ENCODE measurements at places on chromosomes 5 and 9.

DNA sequence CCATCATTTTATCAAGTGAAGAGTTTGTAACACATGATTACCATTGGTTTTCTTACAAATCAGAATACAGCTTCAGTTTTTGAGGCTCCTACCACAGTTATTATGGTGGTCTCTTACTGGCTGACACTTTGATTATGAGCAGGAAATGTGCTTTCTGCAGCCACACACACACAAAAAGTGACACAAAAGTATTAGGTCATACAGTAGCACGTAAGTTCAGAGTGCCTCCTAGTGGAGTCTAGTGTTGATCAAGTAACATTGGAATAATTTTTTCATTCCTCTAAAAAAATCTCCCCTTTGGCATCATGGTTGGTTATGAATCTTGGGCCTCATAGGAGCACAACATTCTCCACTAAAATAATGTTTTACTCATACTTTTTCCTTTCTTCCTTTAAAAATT is 37.6 kb downstream of the PAM start:
- no peak for DNase-seq

DNA sequence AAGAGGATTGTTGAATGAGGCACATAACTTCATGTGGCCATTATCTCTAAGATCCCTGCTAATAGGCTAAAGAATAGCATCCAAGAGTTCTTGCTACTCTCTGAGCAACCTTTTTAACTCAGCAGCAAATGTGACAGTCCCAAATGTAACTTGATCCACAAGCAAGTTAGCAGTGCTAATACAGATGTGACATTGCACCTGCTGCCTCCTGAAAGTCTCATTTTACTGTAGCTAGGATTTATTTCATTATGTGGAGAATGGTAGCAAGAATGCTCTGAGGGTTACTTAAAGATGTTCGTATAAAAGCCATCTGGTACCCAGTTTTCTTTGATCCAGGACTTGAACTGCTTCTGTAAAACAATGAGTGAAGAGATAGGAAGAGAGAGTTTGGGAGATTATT is 45.8 kb downstream of the CDH10 start:
- DNase-seq: no peak

GRCh38 chr5:83608122-83608521 is 112.5 kb downstream of the HAPLN1 start:
- DNase-seq: peak; percentile 16

GRCh38 chr5:147306351-147306750 is 71.5 kb downstream of the STK32A start:
- DNase-seq: no peak

DNA sequence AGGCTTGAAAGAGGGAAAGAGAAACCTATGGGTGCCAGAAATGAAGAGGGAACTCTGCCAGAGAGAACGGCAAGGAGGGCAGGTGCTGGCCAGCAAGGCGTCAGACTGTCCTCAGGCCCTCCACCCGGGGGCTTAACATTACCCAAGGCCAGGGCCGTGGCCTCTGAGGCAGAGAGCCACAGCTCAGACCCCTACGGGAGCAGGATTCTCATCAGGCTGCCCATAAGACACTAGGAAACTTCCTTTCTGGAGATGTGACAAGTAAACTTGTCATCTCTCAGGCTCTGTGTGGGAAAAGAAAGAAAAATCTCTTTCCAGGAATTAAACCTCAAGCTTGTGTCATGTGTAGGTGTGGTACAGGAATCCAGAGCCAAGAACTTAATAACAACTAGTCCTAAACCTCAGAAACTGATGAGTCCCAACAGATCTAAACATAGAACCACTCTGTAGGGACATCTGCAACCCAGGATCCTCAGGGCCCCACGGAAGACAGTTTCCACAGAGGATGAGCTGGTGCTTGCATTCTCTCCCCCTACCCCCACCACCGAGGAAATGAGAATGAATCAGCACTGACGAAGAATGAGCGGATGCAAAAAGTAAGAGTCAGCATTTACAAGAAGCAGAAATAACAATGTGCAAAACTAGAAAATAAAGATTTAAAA is 74.3 kb downstream of the DCP2 start:
- no peak for DNase-seq

DNA sequence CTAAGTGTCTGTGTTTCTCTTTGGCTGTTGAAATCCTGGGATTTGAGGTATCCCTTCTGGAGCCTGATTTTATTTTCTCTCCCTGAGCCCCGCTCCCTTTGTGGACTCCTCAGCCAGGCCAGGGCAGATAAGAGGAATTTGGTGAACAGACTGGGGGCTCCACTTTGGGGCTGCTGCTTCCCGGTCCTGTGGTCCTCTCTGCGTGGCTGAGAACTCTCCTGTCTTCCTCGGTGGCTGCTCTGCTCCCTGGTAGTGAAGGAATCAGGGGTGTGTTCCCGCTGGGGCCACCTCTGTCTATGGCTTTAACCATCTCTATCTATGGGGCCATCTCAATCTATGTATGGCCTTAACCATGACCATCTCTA is 71.7 kb upstream of the SH3PXD2B start:
- no peak for DNase-seq

DNA sequence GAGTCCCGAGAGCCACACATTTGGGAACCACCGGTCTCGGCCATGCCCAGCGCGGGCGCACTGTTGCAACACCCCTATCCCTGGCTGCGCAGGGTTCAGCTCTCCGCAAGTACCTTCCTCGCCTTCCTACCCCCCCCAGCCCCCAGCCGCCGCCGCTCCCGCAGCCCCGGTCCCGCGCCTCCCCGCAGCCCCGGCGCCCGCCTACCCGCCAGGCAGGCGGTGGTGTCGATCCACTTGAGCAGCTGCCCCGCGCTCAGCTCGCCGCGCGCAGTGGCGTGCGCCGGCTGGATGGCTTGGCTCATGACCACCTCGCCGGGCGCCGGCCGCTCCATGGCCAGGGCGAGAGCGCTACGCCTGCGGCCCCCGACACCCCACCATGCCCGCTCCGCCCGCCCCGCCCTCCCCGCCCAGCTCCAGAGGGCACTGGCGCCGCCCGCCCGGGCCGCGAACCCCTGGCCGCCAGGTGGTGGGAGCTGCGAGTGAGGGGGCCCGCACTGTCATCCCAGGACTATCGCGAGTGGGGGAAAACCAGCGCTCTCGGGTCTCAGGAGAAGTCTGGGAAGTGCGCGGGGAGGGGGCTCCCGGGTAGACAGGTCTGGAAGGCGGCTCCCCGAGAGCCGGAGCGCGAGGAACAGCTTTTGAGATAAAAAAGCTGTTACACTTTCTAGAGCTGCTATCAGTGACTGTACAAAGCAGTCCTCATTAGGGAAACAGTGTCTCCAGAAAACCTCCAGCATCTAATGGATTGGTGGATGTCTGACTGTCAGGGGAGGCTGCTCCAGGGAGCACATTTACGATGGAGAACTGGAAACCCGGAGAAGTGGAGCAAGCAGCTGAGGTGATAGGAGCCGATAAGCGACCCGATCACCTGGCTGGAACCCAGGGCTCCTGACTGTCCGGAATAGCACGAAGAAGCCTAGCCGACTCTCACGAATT is at the start of gene ACOT12:
ACOT12 (minus strand) TSS at position 352 of the 936 bp plus-strand sequence; CDS start at position 332, 20 bp downstream.
- no peak for DNase-seq

DNA sequence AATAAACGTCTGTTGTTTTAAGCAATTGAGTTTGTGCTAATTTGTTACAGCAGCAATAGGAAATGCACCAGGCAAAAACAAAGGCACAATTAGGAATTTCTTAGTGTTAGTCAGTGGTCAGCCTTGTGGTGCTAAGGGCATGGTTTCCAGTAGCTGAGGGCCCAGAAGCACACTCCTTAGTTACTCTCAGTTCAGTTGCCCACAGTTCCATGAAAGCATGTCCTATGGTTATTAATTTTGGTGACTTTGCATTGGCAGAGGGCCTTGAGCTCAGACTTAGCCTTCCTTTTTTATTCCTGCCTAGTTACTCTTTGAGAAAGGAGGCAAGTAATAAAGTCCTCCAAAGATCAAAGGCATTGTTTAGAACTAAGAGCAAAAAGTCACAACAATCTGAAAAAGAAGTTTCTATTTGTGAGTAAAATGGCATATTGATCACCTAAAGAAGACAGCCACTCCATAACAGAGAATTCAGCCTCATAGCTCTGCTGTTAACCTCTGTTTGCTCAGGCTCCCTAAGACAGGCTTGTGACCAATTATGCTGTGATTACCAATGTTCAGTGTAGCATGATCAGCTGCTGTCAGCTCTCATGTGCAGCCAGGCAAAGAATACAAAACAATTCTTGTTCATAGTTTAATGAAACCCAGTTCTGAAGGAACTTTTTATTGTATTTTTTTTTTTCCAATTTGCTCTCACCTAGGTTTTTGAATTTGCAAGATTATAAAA is 57.0 kb upstream of the MROH2B start:
- no peak for DNase-seq

DNA sequence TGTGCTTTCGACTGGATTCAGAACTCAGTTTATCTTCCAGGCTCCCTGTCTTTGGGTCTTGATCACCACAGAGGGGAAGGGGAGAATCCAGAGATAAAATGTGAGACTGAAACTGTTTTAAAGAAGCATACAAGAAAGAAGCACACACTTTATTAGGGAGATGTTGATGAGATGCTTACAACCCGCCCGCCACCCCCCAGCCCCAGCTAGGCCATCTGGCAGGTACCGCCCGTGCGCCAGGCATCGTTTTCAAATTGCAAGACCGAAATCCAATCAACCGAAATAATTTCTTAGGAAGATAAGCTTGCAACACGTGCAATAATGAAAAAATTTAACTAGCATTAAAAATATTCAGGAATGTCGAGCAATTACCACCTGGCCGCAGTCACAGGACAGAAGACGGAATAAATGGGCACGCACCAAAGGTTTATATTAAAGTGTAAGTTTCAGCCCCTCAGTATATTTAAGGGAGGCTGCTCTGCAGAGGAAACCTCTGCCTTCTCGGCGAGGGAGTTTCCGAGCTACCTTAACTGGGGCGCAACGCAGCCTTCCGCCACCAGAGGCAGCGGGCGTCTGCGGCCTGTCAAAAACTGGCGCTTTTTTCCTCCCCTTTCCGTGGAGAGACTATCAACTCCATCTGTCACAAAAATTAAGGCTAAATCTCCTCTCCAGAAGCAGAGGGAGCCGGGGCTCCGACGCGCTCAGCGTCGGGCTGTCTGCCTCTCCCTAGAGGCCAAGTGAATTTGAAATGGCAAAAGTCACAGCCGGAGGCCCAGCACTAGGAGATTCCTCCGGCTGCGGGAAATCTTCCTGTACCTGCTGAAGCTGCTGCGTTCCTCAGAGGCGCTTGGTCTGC is 996 bp upstream of the GAS1 start:
- DNase-seq: peak; percentile 65

- DNase-seq: no peak
These were observed 439.0 kb downstream of the ENC1 start for GRCh38 chr5:74201334-74202081.

DNA sequence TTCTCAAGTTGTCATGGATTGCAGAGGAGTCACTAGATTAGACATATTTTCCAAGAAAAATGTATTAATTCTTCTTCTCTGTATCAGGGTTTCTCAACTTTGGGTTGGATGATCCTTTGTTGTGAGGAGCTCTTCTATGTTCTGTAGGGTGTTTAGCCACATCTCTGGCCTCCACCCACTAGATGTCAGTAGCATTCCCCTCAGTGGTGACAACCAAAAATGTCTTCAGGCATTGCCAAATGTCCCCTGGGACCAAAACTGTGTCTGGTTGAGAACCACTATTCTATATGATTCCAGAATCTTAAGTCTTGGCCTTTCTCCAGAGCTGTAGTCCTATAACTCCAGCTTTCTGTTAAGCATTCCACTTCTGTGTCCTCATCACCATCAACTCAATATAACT is 220.9 kb downstream of the KIAA0825 start:
- no peak for DNase-seq

DNA sequence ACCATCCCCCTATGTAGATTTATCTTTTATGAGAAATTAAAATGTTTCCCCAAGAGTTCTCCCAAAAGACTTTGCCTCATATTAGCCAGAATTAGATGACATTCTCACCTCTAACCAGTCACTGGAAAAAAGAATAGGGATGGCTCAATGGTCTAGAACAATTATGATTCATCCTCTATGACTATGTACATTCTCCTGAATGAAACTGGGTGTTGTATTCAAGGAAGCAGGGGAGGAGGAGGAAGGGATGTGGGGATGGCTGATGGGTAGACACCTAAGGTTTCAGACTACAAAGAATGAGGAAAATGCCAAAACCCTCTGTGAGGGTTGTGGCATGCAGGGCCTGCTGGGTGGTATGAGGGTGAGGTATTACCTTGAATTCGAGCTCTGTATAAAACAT is 49.5 kb upstream of the BRINP1 start:
- no peak for DNase-seq

DNA sequence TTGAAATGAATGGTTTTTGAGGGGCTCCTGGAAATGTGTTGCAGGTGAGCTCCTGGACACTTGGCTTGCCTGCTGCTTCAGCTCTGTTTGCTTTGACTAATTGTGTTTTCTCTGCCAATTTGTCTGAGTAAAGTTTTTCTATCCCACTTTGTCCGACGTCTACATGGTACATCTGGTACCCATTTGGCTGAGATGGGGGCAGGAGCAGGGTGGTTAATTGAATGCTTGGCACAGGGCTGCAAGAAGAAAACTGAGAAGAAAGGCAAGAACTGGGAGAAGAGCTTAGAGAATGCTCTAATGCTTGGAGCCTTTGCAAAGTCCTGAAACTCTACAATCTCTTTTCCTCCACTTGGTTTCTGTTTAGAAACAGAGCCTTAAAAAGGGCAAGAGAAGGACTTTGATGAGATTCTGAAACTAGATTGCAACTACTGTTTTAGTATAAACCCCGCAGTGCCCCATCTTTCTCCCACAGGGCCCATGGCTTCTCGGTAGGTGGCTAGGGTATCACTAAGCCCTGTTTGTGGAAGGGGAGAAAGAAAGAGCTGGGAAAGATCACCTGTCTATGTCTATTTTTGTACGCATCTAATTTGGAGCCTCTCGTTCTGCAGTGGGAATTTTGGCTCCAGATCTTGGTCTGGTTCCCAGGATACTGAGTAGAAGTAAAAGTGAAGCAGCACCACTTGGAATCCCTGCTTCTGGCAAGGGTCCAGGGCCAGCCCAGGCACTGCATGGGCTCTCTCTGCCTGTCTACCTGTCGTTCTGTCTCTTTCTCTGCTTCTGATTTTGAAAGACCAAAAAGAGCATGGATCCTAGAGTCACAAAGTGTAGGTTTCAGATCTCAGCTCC is 214.4 kb downstream of the SEMA6A start:
- no peak for DNase-seq
